ENCODE measurements at places on chromosomes 7 and 10. TPM values are rescaled to one million over a fixed set of nuclear protein-coding genes. Genes with fewer than 3 reads are reported as not detected.

Gene ANXA8
- not detected for total RNA-seq

Gene WEE2
- total RNA-seq = not detected

Gene OGDHL
- 0.17 TPM for total RNA-seq

Gene EPHB6
- total RNA-seq = 2.2 TPM

GRCh38 chr10:70499836-70500167, 21.2 kb downstream of the PALD1 start:
- peak overlapping the region; percentile 12 for H3K27ac ChIP-seq
- H3K27me3 ChIP-seq = no peaks in the 10 kb centered on the region
- no peaks in the 10 kb centered on the region for H3K36me3 ChIP-seq
- H3K4me1 ChIP-seq = peaks cover 15% of the 10 kb centered on the region
- no peak for DNase-seq
- no peak overlapping the region for H3K4me3 ChIP-seq

DNA sequence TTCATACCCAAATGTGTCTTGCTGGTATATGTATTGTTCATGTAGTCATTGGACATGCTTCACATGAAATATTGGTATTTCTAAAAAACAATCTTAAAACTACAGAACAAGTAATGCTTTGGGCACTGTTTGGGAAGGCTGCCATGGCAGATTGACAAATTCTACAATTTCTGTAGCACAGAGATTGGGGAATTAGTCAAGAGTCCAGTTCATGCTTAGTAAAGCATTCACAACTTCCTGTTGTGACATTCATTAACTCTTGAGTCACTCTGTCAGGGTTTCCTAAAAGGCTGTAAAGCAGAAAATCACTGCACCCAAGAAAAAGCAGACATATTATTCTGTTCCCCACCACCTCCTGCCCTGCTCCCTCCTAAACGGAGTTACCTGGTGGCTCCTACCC, 398.9 kb downstream of the PHTF2 start:
- H3K4me3 ChIP-seq = no peak overlapping the region
- DNase-seq = no peak
- no peaks in the 10 kb centered on the region for H3K4me1 ChIP-seq
- H3K27ac ChIP-seq = no peak overlapping the region
- H3K27me3 ChIP-seq = no peaks in the 10 kb centered on the region

DNA sequence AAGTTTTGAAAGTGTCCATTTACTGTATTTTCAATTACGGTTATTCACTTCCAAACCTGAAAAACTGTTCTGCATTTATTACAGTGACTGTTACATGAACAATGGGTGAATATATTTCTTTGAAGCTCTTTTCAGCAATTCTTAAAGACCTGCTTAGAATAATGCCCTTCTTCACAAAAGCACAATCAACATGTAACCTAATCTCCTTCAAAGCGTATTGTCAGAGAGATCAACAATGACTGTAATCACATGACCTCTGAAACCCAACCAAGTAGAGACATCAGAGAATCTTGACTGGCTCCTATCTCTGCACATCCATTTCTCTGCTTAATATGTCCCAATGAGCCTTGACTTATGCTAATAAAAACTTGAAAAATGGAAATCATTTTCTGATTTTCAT, 126.7 kb downstream of the NRCAM start:
- H3K4me1 ChIP-seq = no peaks in the 10 kb centered on the region
- H3K27me3 ChIP-seq = no peaks in the 10 kb centered on the region
- no peaks in the 10 kb centered on the region for H3K36me3 ChIP-seq
- H3K4me3 ChIP-seq = no peak overlapping the region
- no peak overlapping the region for H3K27ac ChIP-seq
- no peak for DNase-seq

GRCh38 chr7:71173955-71174354, 42.0 kb downstream of the GALNT17 start:
- H3K4me3 ChIP-seq = no peak overlapping the region
- H3K36me3 ChIP-seq = no peaks in the 10 kb centered on the region
- H3K4me1 ChIP-seq = no peaks in the 10 kb centered on the region

GRCh38 chr7:3201306-3201705, 99.7 kb upstream of the SDK1 start:
- no peak overlapping the region for H3K27ac ChIP-seq
- H3K4me1 ChIP-seq = no peaks in the 10 kb centered on the region
- DNase-seq = no peak
- H3K4me3 ChIP-seq = no peak overlapping the region
- H3K36me3 ChIP-seq = no peaks in the 10 kb centered on the region

GRCh38 chr7:141238596-141239243, 164.9 kb downstream of the TMEM178B start:
- no peak overlapping the region for H3K4me3 ChIP-seq
- no peaks in the 10 kb centered on the region for H3K27me3 ChIP-seq
- H3K27ac ChIP-seq = no peak overlapping the region

DNA sequence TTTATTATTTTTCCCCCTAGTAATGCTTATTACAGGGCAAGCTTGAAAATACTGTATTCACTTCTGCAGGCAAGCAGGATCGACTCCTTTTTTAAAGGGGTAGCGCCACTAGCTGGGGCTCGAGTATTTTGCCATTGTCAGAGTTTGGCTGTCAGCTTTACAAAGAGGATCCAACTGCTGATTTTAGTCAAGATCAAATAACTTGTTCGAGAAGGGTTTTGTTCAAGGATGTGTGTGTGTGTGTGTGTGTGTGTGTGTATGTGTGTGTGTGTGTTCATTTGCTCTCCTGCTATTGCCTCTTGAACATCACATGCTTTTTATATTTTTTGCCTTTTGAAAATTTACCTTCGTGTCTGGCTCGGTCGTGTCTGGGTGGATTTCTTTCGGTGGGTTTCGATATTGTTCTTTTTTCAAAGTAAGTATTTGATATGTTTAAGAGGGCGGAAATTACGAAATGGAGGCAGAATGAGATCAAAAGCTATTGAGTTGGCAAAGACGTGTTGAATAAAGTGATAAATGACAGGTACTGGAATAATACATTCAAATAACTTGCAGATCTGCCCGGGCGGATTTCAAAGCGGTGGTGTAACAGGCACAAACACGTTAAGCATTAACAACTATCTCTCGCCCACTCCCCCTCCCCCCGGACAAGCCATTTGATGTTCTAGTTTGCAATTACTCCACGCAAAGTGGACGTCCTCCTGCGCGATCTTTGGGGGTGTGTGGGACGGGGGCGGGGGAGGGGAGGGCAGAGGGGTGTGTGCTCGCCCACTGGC, 1.1 kb downstream of the ARID5B start:
- H3K27me3 ChIP-seq = no peaks in the 10 kb centered on the region
- DNase-seq = no peak
- H3K27ac ChIP-seq = peak overlapping the region; percentile 98
- H3K4me3 ChIP-seq = peak overlapping the region; percentile 98

- no peak for DNase-seq
- no peaks in the 10 kb centered on the region for H3K27me3 ChIP-seq
- no peaks in the 10 kb centered on the region for H3K4me1 ChIP-seq
- H3K36me3 ChIP-seq = no peaks in the 10 kb centered on the region
Observed at GRCh38 chr7:110775046-110775445, 315.9 kb upstream of the LRRN3 start.

DNA sequence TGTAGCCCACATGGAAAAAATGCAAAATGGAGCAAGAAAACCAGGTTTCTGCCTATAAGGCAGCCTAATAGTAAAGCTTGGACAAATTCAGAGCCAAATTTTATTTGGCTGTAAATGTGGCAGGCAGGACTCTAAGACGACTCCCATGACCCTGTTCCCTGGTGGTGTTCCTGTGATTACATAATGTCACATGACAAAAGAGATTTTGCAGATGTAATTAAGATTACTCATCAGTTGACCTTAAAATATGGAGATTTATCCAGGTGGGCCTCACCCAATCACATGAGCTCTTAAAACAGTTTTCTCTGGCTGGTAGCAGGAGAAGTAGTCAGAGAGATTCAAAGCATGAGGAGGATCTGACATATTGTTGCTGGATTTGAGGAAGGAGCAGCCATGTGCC, 303.1 kb upstream of the IMMP2L start:
- no peaks in the 10 kb centered on the region for H3K27me3 ChIP-seq
- H3K4me3 ChIP-seq = no peak overlapping the region
- H3K4me1 ChIP-seq = peaks cover 21% of the 10 kb centered on the region
- no peak overlapping the region for H3K27ac ChIP-seq
- H3K36me3 ChIP-seq = peaks cover 3% of the 10 kb centered on the region
- DNase-seq = no peak

DNA sequence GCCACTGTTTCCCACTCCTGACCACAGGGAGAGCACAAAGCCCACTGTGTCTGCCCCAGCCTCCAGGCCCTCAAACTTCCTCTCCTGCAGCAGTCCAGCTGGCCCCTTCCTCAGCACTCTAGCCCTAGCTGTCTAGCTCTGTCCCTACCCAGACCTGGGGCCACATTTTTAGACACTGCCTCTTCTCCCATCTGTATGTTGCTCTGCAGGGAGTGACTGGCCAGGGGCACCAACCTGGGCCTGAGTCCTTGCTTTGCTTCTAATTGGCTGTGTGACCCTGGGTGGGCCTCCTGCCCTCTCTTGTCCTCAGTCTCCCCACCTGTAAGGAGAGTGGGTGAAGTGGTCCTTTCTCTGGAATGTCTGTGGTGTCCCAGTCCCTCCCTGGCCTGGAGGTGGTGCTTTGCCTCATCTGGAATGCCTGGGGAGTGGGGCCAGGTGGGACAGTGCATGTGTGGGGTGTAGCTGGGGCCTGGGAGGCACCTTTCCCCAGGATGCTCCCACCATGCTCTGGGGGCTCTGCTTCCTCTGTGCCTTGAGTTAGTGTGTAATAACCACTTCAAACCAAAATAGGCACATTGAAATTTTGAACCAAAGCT, 25.1 kb downstream of the AQP1 start:
- peaks cover 3% of the 10 kb centered on the region for H3K4me1 ChIP-seq
- no peak for DNase-seq
- no peaks in the 10 kb centered on the region for H3K27me3 ChIP-seq
- H3K4me3 ChIP-seq = no peak overlapping the region
- H3K36me3 ChIP-seq = no peaks in the 10 kb centered on the region

DNA sequence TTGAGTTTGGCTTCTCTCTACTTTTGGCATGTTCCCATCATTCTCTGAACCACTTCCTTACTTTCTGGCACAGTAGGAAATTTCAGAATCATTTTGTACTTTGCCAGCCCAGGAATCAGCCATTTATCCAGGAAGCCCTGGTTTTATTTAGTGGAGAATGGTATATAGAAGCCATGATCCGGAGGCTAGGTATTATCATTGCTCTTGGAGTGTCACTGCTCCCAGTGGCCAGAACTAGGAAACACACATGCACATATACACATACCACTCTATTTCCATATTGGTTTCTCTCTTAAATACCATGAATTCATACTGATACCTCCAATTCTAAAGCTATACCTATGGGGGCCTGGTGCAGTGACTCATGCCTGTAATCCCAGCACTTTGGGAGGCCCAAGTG, 36.3 kb downstream of the SUFU start:
- no peak overlapping the region for H3K4me3 ChIP-seq
- H3K4me1 ChIP-seq = no peaks in the 10 kb centered on the region
- no peaks in the 10 kb centered on the region for H3K36me3 ChIP-seq
- no peak for DNase-seq
- no peak overlapping the region for H3K27ac ChIP-seq

DNA sequence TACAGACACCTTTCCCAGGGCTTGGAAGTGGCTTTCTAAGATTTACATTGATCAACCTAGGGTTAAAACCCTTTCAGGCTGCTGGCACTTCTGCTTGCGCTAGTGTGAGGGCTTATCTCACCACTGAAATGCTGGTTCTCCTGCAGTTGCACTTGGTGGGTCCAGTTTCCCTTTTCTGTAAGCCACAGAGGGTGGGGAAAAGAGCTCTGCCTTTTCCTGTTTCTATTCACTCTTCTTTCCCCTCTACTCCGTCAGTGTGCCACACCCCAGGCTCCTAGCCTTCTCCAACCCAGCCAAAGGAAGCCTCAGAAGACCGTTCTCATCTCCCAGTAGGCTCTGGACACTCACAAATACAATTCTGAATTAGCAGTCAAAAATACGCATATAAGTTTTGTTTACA, 19.0 kb upstream of the CAPZA2 start:
- DNase-seq = no peak
- H3K36me3 ChIP-seq = no peaks in the 10 kb centered on the region
- no peak overlapping the region for H3K27ac ChIP-seq
- H3K4me3 ChIP-seq = no peak overlapping the region
- H3K27me3 ChIP-seq = no peaks in the 10 kb centered on the region
- H3K4me1 ChIP-seq = no peaks in the 10 kb centered on the region

GRCh38 chr7:47663851-47664250, 81.9 kb upstream of the TNS3 start:
- H3K36me3 ChIP-seq = no peaks in the 10 kb centered on the region
- H3K4me3 ChIP-seq = no peak overlapping the region
- H3K4me1 ChIP-seq = peaks cover 15% of the 10 kb centered on the region
- no peaks in the 10 kb centered on the region for H3K27me3 ChIP-seq
- no peak for DNase-seq
- no peak overlapping the region for H3K27ac ChIP-seq

DNA sequence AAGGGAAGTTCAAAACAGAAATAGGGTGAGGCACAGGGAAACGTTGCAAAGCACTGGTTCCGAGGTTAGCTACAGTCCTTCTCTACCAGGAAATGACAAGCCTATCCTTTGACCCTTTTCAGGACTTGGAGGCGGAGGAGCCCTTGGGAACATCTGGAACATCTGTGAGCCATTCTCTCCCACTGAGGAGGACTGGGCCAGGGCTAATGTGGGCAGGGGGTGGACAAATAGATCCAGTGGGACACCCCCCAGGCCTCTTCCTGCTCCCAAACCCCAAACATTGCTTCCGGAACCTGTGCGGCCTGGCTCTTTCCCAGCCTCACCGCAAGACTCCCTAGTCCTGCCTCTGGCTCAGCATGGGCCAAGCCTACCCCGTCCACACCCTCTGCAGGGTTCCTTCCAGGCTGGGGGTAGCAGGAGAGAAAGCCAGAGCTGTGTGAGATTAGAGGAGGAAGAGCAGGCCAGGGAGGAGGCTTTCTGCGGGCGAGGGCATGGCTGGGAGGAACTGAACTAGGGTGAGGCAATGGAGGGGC, 36.5 kb downstream of the GHRHR start:
- H3K27me3 ChIP-seq = no peaks in the 10 kb centered on the region
- no peaks in the 10 kb centered on the region for H3K4me1 ChIP-seq
- H3K27ac ChIP-seq = peak overlapping the region; percentile 23

DNA sequence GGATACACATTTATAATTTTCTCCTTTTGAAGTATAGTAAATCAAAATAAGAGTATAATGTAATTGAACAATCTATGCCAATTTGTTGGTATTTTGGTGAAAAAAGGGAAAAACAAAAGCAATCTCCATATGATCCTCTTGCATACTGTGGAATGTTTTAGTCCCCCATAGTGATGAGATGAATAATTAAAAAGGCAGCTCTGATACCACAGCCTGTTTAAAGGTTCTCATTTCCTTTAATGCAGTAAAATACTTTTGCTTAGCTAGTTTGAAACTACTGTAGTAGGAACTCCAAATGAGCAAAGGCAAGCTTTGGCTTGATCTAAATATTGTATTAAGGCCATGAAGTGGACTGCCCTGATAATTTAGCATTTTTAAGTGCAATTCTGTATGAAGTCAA, 77.6 kb downstream of the VTI1A start:
- no peaks in the 10 kb centered on the region for H3K27me3 ChIP-seq
- H3K27ac ChIP-seq = no peak overlapping the region
- H3K4me3 ChIP-seq = no peak overlapping the region
- H3K36me3 ChIP-seq = no peaks in the 10 kb centered on the region

GRCh38 chr7:40436710-40437109, 301.9 kb downstream of the SUGCT start:
- H3K36me3 ChIP-seq = no peaks in the 10 kb centered on the region
- no peak overlapping the region for H3K27ac ChIP-seq
- no peak for DNase-seq
- no peaks in the 10 kb centered on the region for H3K27me3 ChIP-seq
- no peak overlapping the region for H3K4me3 ChIP-seq

- H3K4me1 ChIP-seq = no peaks in the 10 kb centered on the region
- H3K27ac ChIP-seq = no peak overlapping the region
- no peak overlapping the region for H3K4me3 ChIP-seq
- H3K27me3 ChIP-seq = no peaks in the 10 kb centered on the region
- DNase-seq = no peak
Observed at GRCh38 chr10:117757086-117757720, 214.7 kb downstream of the EMX2 start.

Measured in psoas muscle (tissue), 8 donors.